ENCODE measurements at places on chromosomes 5 and 9. TPM values are rescaled to one million over a fixed set of nuclear protein-coding genes. Genes with fewer than 3 reads are reported as not detected.
A peak's percentile ranks its signal among the peaks of the same experiment; 100 is the strongest.

DNA sequence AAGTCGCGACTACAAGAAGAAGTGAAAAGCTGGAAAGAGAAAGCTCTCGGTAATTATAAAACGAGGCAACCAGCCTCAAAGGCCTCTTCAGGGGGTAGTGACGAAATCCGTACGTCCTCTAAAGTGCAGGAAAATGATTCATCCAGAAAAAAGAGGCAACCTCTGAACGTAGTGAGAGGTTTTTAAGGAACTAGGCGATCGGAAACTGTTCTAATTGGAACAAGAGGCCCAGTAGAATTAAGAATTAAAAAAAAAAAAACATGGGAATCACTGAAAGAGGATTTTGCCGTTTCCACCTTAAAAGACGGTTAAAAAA is 1.0 kb downstream of the CSNK1A1 start:
- H3K4me3 ChIP-seq, result peak overlapping the region; percentile 91
- peaks cover 12% of the 10 kb centered on the region for H3K36me3 ChIP-seq
- no peaks in the 10 kb centered on the region for H3K27me3 ChIP-seq
- peak; percentile 77 for DNase-seq
- peak overlapping the region; percentile 99 for H3K27ac ChIP-seq

The HAVCR2 gene
- 3.6 TPM for total RNA-seq

DNA sequence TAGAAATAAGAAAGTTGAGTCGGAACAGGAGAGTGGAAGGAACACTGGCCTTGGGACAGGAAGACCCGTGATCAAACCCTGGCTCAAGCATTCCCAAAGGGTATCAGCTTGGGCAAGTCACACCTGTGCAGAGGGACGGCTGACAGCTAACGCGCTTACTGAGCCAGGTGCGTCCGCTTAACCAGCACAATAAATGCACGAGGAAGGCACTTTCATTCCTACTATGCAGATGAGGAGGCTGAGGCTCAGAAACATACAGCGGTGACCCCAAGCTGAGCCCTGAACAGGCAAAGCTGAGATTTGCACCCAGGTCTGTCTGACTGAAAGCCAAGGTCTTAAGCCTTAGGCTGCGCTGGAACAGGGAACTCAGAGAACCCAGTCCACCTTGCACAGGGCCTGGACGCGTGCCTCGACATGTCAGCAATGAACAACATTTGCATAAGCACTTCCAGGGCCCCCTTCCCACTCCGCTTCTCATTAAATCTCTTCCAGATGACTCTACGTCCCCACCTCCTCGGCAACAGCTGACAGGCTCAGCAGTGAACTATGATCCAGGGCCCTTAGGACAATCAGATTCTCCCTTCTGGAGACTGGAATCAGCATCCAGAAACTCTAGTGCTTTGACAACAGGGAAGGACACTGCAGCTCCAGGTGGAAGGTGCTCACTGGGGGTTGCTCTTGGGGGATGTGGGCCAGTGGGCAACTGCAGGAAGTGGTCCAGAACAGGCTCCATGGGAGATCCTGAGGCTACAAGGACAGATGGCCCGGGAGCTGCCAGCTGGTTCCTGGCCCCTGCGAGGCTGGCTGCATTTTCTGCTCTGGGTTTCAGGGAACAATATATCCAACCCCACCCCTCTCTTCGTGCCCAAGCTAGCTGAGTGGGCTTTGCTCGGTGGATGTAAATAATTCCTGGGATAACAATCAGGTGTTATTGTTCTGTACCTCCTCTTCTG is 35.2 kb downstream of the SH3PXD2B start:
- H3K27ac ChIP-seq, result peak overlapping the region; percentile 68
- DNase-seq, result no peak
- no peaks in the 10 kb centered on the region for H3K36me3 ChIP-seq

- DNase-seq, result peak; percentile 50
- H3K27ac ChIP-seq, result peak overlapping the region; percentile 14
- H3K36me3 ChIP-seq, result peaks cover 11% of the 10 kb centered on the region
- no peaks in the 10 kb centered on the region for H3K27me3 ChIP-seq
- no peak overlapping the region for H3K4me3 ChIP-seq
Observed at GRCh38 chr5:17235731-17236330, 18.4 kb downstream of the BASP1 start.

The BARX1 gene
- total RNA-seq, result not detected

The GOLM1 gene
- total RNA-seq, result 46.7 TPM
